ENCODE measurements at places on chromosomes 3 and 15.

DNA sequence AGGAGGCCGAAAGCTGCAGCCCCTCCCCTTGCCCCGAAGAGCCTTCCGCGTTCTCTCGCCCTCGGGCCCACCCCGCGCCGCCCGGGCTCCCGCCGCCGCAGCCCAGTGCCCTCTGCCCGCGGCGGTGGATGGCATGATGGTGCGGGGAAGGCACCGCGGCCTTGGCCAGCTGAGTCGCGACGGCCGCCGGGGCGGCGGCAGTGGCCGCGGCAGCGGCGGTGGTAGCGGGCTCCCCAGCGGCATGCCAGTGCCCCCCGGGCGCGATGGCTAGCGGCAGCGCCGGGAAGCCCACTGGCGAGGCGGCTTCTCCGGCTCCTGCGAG is 1.2 kb downstream of the TLNRD1 start:
- DNase-seq: no peak

- DNase-seq: no peak
Measured at GRCh38 chr3:72288955-72289691, 504.2 kb upstream of the PROK2 start.

DNA sequence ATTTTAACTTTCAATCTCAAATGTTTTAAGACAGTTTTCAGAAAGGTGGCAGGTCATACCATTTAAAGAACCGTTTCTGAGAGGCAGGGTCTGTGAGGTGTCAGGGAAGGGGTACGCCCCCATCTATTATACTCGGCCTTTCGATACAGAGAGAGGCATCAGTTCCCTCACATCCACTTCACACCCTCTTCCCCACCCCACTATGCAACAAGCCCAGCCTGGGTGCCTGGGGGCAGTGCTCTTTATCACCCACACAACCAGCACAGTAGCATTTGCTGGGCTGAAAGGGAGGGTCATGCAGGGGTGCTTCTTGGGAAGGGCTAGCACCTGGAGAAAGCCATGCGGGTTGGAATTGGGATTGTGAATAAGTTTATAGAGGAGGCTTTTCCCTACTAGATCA is 56.0 kb upstream of the KCNMB2 start:
- no peak for DNase-seq

GRCh38 chr3:182935803-182936202 is 44.5 kb downstream of the DCUN1D1 start:
- DNase-seq: no peak

- DNase-seq: no peak
Measured at GRCh38 chr15:69491038-69491505, 38.5 kb downstream of the RPLP1 start.

DNA sequence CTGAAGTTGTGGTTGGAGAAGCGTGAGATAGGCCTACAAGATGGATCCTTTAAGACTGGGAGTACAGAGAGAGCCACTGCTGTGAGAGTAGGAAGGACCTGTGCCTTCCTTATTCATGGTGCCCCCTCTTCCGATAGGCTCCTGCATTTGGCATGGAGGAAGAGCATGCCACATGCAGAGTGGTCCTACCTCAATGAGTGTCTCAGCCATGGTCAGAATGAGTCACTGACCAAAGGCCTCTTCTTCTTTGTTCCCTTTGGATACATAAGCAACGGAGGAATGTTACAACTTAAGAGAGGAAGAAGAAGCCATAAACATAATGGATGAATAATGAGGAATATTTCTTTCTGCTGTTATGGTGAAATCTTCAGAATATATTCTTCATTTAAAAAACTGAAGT is 681.2 kb upstream of the GRM7 start:
- no peak for DNase-seq

GRCh38 chr15:44296625-44297524 is 8.4 kb downstream of the GOLM2 start:
- DNase-seq: no peak

GRCh38 chr3:184338511-184338945 is 1.1 kb downstream of the FAM131A start:
- DNase-seq: no peak

GRCh38 chr3:109023167-109023566 is 69.5 kb upstream of the GUCA1C start:
- DNase-seq: no peak

- DNase-seq: no peak
Measured at GRCh38 chr15:45799508-45799907, 164.7 kb downstream of the SQOR start.

DNA sequence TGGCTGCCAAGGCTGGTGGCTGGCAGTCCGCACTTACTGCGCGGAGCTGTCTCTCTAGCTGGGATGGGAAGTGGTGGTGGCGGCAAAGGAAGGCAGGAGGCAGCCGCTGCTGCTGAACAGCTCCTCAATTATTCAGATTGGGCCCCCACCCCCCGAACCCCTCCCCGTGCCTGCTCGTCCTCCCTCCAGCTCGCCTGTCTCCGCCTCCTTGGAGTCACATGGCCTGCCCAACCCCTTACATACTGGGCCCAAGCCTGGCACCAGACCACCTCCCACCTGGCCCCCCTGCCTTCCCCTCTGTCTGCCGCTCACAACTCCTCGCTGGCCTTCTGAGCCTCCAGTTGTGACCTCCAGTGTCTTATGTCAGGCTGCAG is at the start of gene SLC7A14:
Gene SLC7A14, minus strand, starts transcription at position 139 of the 374 bp plus-strand sequence. CDS start 59,139 bp downstream, outside the sequence.
- DNase-seq: no peak

- no peak for DNase-seq
Measured at GRCh38 chr3:71587958-71588357, 4.4 kb upstream of the FOXP1 start.

- DNase-seq: no peak
Measured at GRCh38 chr15:52857471-52857870, 67.3 kb upstream of the ONECUT1 start.

DNA sequence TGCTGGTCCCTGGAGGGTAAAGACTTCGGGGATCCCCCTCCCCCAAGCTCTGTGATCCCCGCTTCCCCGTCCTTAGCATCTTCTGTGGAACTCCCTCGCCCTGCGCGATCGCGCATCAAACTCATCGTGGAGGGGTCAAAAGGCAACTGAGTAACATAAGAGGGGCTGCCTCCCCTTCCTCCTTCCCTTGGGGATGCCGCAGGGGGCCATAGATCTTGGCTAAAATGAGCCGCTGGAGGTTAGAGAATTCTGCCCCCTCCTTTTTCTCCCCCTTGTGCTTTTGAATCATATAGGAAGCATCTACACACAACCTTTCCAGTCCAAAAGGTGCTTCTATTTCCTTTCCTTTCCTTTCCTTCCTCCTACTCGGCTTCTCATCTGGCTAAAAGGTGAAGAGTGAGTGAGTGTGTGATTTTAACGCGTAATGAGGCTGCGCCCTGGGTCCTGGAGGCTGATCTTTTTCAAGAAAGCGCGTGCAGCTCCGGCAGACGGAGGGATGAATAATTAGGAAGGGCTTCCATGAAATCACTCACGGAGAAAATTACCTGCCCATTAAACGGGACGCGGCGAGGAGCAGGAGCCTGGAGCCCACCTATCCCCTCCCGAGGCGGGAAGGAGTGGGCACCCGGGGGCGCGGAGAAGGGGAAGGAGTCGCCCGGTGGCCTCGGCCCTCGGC is 831 bp upstream of the ROBO2 start:
- no peak for DNase-seq

DNA sequence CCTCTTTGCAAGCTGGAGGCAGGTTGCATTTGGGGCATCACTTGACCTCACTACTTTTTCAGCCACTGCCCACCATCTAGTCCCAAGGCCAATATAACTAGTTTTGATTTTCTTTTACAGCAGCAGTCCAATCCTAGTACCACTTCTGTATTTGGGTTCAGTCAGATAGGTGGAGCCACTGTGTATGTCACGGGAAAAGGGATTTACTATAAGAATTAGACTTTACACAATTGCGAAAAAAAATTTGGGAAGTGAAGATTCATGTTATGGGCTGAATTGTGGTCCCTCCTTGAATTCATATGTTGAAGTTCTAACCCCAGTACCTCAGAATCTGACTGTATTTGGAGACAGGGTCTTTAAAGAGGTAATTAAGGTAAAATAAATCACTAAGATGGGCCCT is 37.4 kb upstream of the NMNAT3 start:
- DNase-seq: no peak

GRCh38 chr3:183619624-183620251 is 15.7 kb upstream of the KLHL24 start:
- DNase-seq: no peak

Measured in activated T-helper 1 cell treated with Interleukin-2 at 50 U/mL for 16 hours (primary cell).